ENCODE measurements at places on chromosomes 1 and 21.

DNA sequence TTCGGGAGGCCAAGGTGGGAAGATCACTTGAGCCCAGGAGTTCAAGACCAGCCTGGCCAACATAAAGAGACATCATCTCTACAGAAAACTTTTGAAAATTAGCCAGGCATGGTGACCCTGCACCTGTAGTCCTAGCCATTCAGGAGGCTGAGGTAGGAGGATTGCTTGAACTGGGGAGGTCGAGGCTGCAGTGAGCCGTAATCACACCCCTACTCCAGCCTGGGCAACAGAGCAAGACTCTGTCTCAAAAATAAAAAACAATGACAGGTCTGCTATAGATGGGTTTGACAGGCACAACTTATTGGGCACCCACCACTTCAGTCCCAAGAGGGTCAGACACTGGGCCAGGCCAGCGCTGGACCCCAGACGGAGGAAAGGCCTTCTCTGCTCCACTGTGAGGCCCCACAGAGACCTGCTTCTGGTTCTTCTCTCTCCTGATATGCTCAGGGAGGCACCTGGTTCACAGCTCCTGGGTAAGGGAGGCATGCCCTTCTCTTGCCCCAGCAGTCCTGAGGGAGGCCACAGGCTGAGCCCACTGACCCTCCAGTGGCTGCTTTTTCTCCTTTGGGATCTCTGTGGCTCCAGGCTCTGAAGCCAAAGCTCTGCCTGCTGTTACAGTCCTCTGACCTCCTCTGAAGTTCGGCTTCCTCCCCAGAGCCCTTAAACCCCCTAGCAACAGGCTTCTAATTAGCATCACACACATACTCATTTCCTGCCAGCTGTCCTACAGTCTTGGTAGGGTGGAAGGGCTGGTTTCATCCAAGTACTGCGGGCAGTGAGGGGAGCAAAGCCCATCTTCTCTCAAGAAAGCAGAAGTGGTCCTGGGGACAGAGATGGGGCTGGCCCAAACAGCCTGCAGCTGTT lies 14.4 kb downstream of the S100A16 start:
- DNase-seq, result no peak

GRCh38 chr21:16376673-16377072 lies 646.9 kb downstream of the USP25 start:
- DNase-seq, result no peak

GRCh38 chr1:201982623-201983379 lies at the start of gene RNPEP:
RNPEP (plus strand) TSS chr1:201982648; CDS start chr1:201982667, 19 bp downstream.
- no peak for DNase-seq

- no peak for DNase-seq
These were observed 203.8 kb upstream of the DUSP10 start for GRCh38 chr1:221945669-221946068.

GRCh38 chr1:26820784-26821269 lies 5.7 kb upstream of the ZDHHC18 start:
- no peak for DNase-seq

GRCh38 chr1:241271427-241271826 lies 85.6 kb downstream of the RGS7 start:
- no peak for DNase-seq

DNA sequence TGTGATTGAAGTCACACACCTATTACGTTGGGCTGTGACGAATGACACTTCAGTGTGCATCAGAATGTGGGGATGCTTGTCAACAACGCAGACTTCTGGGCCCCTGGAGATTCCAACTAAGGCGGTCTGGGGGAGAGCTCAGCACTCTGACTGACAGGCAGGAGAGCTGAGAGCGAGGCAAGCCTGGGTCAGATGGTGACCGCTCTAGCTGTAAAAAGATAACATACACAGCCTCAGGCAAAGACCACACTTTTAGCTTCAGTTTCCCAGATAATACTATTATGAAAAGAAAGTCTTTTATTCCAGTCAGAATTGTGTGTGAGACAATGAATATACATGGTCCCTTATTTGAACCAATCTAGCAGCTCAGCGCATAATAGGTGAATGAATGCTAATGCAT lies 25.4 kb downstream of the EDARADD start:
- no peak for DNase-seq

Measured in hypothalamus (tissue), 51 donors.